Ovary (tissue), 10 donors: ENCODE measurements at places on chromosomes 4 and X. TPM values are rescaled to one million over a fixed set of nuclear protein-coding genes. Genes with fewer than 3 reads are reported as not detected.

Gene NUDT11
- polyA plus RNA-seq: 7.5 TPM

Gene KLF3
- polyA plus RNA-seq: 32.9 TPM

Gene ADAMTS3
- polyA plus RNA-seq: 2.8 TPM

Gene TRIM75
- not detected for polyA plus RNA-seq

Gene NEXMIF
- polyA plus RNA-seq: 0.13 TPM

- no peak overlapping the region for H3K4me3 ChIP-seq
- peaks cover 20% of the 10 kb centered on the region for H3K4me1 ChIP-seq
- no peaks in the 10 kb centered on the region for H3K27me3 ChIP-seq
- no peaks in the 10 kb centered on the region for H3K36me3 ChIP-seq
- H3K27ac ChIP-seq: no peak overlapping the region
These were observed 18.3 kb downstream of the KLF3 start for GRCh38 chr4:38682336-38682735.

DNA sequence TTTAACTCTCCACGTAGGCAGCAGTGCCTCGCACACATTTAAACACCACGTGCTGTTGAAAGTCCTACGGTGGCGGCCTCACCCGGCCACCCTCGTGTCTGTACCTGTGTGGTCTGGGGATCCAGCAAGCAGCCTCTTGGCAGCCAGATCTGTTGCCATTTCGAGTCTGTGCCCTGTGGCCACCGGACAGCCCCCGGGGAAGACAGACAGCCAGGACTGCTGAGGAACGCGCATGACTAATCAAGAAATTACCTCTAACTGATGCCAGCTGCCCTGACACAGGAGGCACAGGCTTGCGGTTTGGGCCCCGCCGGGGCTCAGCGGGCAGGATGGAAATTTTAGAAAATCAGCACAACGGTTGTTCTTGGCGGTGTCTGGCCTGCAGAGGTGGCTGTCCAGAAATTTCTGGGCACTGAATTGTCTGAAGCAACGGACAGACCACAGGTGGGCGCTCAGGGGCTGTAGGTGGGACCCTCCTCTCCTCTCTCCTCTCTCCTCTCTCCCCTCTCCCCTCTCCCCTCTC is 15.6 kb upstream of the ASMTL start:
- H3K27me3 ChIP-seq: no peaks in the 10 kb centered on the region
- no peak for DNase-seq
- H3K36me3 ChIP-seq: no peaks in the 10 kb centered on the region
- H3K27ac ChIP-seq: no peak overlapping the region

- no peaks in the 10 kb centered on the region for H3K4me1 ChIP-seq
- H3K27ac ChIP-seq: no peak overlapping the region
- no peaks in the 10 kb centered on the region for H3K27me3 ChIP-seq
- no peak overlapping the region for H3K4me3 ChIP-seq
- no peaks in the 10 kb centered on the region for H3K36me3 ChIP-seq
These were observed 68.0 kb upstream of the ATXN3L start for GRCh38 chrX:13387666-13388494.
